T-helper 1 cell (primary cell): ENCODE measurements at places on chromosomes 7 and 10.

DNA sequence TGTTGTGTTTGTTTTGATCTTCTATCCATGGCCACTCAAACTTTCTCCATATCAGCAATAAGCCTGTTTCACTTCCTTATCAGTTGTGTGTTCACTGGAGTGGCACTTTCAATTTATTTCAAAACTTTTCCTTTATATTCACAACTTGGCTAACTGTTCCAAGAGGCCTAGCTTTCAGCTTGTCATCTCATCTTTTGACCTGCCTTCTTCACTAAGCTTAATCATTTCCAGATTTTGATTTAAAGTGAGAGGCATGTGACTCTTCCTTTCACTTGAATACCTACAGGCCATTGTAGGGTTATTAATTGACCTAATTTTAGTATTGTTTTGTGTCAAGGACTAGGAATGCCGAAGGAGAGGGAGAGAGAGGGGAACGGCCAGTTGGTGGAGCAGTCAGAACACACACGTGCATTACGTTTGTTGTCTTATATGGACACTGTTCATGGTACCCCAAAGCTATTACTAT lies 5.5 kb upstream of the GNAT3 start:
- no peak for DNase-seq

GRCh38 chr7:69814421-69814962 lies 216.2 kb downstream of the AUTS2 start:
- no peak for DNase-seq

DNA sequence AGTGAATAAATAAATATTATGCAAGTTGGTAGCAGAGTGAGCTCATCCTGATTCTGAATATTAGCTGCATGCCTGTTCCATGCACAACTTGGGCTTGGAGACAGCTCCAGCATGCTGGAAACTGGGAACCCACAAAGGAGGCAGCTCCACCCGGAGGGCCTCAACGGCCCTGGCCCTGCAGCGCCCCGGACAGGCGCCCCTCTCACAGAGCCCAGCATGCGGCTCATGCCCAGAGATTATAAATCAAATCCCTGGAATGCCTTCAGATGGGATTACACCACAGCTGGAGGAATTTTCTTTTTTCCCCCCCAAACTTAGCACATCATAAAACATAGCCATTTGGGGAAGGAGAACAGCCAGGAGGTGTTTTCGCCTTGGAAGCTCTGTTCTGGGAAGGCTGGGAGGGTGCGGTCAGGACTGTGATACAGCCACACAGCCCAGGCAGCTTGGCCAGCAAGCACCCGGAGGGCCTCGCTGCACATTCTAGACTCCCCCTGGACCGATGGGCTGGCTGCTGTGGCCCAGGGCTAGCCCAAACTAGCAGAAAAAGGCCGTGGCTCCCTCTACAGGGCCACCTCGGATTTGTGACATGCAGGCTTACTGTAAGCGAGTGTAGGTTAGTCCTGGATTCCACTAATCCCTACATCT lies 102.4 kb downstream of the PTPN20 start:
- DNase-seq: no peak

GRCh38 chr7:139994356-139994755 lies 68.4 kb downstream of the PARP12 start:
- DNase-seq: no peak

DNA sequence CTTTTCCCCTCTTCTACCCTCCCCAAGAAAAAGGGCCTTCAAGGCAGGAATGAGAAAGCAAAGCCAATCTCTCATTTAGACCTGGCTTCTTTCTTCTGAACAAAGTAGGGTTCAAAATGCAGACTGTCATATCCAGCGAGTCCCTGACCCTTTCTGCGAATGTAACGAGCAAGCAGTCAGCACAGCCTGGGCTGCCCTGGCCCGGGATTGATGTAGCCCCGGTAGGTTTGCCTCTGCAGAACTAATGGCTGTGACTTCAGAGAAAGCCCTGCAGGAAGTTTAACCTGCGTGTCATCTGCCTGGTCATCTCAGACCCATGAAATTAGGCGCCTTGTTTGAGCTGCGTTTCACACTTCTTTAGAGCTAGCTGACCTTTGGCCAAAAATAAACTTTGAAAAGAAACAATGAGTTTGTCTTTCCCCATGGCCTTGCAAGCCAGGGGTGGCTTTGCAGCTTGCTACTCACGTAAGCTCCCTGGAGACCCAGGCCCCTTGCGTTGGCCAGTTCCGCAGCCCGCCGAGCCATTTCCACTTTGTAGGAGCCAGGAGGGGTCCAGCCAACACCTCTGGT lies 36.4 kb downstream of the HABP2 start:
- no peak for DNase-seq

DNA sequence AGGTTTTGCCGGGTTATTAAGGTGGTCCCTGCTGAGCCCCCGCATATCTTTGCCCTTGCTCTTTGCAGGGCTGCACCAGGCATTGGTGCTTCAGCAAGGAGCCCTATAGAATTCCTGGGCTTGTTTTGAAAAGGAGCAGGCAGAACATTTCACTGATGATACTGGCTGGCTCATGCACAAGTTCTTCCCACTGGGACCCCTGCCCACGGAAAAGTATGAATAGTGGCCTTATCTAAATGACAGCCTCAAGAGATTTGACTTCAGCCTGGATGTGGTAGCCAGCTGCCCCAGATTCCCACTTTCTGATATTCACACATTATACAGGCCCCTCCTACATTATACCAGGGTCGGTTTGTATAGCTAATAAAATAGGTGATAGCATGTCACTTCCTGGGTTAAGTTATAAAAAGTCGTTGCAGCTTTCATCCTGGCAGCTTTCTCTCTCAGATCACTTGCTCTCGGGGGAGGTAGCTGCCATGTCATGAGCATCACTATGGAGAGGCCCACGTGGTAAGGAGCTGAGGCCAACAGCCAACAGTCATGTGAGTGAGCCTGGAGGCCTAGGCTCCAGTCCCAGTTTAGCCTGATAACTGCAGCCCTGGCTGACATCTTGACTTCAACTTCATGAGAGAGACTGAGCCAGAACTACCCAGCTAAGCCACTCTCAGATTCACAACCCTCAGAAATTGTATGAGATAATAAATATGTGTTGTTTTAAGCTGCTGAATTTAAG lies 16.8 kb upstream of the CRTAC1 start:
- DNase-seq: no peak

DNA sequence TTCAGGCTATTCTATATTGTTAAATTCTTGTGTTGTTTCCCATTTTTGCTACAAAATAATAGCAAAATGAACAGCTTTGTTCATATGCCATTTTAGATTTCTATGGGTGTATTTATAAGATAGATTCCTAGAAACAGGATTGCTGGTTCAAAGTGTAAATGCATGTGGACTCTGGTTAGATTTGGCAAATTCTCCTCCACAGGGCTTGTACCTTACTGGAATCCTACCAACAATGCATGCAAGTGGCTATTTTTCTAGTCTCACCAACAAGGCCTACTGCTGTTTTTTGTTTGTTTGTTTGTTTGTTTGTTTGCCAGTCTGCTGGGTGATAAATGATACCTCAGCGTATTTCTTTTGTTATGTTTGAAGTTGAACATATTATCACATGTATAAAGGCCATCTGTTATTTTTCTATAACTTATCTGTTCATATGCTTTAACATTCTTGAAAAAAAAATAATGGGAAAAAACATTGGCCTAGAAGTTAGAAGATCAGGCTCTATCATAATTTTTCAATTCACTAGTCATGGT lies 87.1 kb upstream of the AHR start:
- DNase-seq: no peak

DNA sequence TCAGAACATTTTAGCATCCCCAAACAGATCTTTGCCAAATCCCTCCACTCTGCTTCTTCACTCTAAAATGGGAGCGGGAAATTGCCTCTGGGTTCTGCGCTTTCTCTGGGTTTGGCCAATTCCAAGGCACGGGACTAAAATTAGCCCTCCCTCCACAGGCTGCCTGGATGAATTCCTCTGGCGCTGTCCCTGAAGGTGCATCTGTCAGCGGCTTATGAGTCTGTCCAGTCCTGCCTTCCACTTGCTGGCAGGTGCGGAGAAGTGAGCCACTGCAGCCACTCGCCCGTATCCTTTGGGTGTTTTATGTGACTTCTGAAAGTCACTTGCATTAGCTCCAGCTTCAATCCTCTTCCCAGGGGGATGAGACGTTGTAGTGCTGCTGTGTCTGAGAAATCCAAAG lies 121.6 kb downstream of the SH2D4B start:
- no peak for DNase-seq

- no peak for DNase-seq
Observed at GRCh38 chr10:11387551-11388222, 223.8 kb downstream of the USP6NL start.

DNA sequence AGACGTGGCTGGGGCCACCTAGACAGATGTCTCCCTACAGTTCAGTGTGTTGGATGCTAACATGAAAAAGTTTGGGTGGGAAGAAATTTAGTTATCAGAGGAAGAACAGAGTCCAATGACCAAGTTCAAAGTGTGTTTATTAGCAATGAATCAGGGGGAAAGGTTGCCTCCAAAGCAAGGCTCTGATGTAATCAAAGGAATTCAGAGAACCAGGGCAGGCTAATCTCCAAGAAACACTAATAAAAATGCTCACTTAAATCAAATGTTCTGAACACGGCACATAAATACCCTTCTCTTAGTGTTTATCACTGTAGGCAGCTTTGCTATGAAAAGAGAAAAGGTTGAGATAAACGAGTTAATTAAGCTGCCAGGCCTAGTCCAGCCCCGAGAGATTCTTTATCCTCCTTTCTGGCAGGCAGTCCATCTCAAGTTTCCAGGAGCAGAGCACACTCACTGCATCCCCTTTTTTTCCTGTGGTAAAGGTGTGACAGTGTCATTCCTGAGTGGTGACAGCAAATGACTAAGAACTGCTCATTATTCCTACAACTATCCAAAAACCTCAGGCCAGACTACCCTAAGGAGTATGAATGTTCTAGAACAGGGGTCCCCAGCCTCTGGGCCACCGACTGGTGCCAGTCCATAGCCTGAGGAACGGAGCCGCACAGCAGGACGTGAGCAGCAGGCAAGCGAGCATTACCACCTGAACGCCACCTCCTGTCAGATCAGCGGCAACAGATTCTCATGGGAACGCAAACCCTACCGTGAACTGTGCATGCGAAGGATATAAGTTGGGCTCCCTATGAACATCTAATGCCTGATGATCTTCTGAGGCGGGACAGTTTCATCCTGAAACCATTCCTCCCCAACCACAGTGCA lies 66.9 kb upstream of the FHIP2A start:
- DNase-seq: no peak

GRCh38 chr10:30433306-30433729 lies 666 bp upstream of the MAP3K8 start:
- no peak for DNase-seq

- no peak for DNase-seq
Observed at GRCh38 chr7:83850941-83851340, 202.0 kb upstream of the SEMA3E start.

- no peak for DNase-seq
Observed at GRCh38 chr7:29424984-29425309, 138.7 kb upstream of the PRR15 start.
